Stimulated activated CD8-positive, alpha-beta memory T cell treated with anti-CD3 and anti-CD28 coated beads, Interleukin-7, amount 100 ng/mL, for 1 hour (primary cell): ENCODE measurements at places on chromosomes 2 and 18.

DNA sequence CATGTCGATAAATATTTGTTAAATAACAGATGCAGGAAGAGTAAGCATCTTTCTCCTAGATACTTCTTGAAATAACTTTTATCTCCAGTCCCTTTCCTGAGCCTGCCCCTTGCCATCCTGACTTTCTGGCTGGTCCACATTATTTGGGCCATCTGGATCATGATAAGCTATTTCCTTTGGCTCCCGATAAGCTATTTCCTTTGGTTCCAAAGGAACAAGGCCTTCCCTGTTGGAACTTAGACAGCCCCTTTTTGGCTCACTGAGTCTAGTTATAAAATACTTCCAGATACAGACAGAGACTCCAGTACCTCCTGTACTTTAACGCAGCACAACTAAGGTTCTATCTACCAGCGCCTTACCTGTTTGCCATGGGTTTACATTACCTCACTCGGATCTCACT is 205.3 kb upstream of the CCDC150 start:
- DNase-seq: no peak

GRCh38 chr18:7561909-7562460 is 5.1 kb upstream of the PTPRM start:
- DNase-seq: no peak

- DNase-seq: no peak
Measured at GRCh38 chr2:241570961-241571581, 12.5 kb downstream of the BOK start.

DNA sequence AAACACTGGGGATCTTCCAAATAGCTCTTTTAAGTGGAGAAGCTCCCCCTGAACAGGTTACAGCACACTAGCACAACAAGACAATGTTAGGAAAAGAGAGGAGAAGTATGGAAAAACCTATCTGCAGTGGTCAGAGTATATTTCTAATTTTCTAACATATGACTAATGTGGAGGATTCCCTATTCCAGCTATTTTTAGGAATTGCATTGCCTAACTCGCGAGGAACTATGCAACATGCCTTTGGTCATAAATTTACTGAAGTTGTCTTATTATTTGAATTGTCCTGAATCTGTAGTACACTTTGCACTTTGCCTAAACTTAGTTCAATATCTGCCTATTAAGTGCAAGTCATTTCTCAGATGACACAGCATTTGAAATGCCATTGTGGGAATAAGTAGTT is 381.4 kb downstream of the CCDC85A start:
- no peak for DNase-seq

- DNase-seq: no peak
Measured at GRCh38 chr2:159484532-159484931, 131.8 kb downstream of the BAZ2B start.

GRCh38 chr2:172427990-172428831 is 825 bp downstream of the ITGA6 start:
- no peak for DNase-seq

GRCh38 chr18:36298126-36298741 is 721 bp downstream of the FHOD3 start:
- no peak for DNase-seq

GRCh38 chr18:70041459-70042050 is 93.9 kb upstream of the CD226 start:
- DNase-seq: no peak

- no peak for DNase-seq
Measured at GRCh38 chr2:119649364-119649917, 29.6 kb upstream of the TMEM177 start.

DNA sequence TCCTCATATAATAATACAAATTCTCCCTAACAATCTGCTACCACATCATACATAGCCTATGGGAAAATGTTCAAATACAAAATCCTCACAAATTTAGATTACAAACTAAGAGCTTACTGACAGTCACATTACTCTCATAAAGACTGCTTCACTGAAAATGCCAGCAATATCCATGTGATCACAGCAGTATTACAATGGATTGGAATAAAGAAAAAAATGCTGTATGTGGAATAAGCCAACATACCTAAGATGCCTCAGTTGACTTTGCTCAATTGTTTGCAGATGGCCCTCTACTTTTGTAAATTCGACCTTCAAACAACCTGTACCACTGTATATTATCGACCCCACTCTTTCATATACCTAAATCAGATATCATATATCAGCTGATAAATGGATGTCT is 88.7 kb downstream of the DYM start:
- no peak for DNase-seq

DNA sequence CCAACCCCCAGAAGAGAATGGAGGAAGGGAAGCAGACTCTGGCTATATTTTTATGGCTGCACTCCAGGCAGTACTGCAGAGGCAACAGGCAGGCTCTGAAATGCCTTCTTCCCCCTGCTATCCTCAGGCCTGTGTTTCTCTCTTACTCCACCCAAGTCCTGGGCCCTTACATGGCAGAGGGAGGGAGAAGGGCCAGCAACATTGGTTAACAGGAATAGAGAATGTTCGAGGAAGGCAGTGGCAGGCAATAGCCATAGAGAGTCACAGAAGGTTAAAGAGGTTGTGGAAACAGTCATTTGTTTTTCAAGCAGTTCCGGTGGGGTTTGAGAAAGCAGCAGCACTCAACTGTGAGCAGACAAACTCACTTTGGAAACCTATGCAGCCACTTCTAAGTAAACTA is 15.1 kb upstream of the DARS1 start:
- no peak for DNase-seq

GRCh38 chr2:96103761-96104486 is 12.4 kb downstream of the ADRA2B start:
- no peak for DNase-seq

- DNase-seq: no peak
Measured at GRCh38 chr2:236309669-236310029, 45.4 kb upstream of the ASB18 start.

DNA sequence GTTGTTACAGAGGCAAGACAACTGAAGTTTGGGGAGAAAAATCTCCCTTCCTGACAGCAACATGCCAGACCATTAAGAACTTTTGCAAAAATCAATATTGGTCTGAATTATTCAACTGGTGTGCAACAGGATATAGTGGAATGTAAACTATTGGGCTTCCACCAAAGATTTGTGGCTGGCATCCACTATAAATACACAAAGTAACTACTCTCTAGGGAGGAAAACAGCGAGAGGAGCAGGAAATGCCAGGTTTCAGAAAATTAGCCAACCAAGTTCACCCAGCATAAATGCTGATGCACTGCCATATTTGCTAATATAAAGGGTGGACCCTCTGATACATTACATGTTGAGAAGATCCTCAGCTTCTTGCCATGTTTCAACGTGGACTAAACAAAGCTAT is 267.6 kb upstream of the LYPD1 start:
- DNase-seq: no peak

GRCh38 chr18:2641638-2642037 is 13.9 kb upstream of the SMCHD1 start:
- DNase-seq: no peak

DNA sequence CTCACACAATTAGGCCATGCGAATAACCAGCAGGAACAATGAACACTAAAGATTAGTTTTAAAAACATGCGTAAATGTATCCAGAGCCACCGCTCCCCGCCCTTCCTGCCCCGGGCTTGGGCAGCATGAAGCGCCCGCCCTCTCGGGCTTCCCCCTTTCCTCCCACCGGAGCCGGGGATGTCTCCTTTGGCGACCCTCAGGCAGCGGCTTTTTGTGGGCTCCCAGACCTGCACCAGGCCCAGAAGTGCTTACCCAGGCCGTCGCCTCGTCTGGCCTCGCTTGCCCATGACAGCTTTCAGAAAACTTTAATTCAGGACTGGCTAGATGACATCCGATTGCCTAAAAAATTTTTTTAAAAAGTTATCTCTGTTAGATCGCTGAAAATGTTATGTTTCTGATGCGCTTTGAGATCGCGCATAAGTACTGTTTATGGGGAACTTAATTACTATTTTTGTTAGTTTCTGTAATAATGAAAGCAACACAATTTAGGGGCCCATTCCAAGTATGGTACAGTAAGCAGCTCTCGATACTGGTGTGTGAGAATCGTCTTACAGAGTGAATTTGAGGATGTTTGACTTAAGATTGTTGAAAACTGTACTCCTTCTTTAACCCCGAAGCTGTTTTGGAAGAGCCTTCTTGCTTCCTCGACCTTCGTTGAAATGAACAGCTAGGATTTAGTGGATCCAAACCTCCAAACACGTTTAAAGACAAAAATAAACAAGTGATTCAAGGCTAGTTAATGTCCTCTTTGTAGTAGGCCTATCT is 1.1 kb downstream of the MAP3K20 start:
- DNase-seq: no peak

GRCh38 chr2:98556344-98557033 is 51.8 kb downstream of the COA5 start:
- DNase-seq: no peak

DNA sequence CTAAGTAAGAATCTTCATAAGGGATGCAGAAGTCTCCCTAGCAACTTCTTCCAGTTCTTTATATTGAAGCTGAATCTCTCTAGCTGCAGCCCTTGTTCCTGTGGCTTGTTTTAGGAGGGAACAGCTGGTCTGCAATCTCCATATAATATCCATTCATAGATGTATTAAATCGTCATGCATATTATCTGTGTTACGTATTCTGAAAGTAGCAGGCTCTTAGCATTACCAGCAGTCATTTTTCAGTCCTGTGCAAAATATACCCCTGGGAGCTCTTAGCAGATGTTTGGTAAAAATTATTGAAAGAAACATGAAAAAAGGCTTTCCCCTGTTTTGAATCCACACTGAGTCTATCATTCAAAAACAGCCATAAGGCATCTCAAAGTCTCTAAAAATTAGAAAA is 385.3 kb downstream of the IRS1 start:
- DNase-seq: no peak

DNA sequence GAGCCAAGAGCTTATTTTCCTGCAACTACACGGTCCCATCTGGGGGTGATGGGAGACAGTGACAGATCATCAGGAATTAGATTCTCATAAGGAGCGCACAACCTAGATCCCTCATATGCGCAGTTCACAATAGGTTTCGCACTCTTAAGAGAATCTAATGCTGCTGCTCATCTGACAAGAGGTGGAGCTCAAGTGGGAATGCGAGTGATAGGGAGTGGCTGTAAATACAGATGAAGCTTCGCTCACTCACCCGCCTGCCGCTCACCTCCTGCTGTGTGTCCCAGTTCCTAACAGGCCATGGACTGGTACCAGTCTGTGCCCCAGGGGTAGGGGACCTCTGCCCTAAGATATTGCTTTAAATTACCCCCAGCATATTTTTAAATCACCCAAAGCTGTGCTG is 10.8 kb downstream of the LRRFIP1 start:
- DNase-seq: no peak

DNA sequence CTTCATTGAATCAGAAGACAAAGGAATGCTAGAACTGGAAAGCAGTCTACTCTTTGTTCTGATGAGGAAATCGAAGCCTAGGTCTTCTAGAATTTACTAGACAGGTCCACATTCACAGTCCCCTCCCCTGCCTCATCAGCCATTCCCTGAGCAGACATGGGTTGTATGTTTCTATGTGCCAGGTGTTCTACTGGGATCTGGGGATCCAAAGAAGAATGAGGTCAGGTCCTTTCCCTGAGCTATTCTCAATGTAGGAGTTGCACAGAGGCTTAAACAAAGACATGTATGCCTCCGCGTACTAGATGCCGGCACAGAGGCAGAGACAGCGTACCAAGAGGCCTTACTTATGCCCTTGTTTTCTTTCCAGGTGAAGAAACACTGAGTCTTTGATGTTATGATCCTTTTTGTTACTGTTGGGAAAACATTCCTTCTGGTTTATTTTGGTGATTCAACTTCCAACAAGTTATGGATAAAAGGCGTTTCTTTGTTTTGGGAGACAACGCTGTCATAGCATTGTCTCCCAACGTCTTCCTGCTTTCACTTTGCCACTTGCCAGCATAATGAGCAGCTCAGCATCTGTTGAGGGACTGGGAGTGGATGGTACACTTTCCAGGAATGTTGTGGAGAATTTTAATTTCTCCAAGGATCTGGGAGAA is 174.4 kb downstream of the ALPK2 start:
- no peak for DNase-seq

DNA sequence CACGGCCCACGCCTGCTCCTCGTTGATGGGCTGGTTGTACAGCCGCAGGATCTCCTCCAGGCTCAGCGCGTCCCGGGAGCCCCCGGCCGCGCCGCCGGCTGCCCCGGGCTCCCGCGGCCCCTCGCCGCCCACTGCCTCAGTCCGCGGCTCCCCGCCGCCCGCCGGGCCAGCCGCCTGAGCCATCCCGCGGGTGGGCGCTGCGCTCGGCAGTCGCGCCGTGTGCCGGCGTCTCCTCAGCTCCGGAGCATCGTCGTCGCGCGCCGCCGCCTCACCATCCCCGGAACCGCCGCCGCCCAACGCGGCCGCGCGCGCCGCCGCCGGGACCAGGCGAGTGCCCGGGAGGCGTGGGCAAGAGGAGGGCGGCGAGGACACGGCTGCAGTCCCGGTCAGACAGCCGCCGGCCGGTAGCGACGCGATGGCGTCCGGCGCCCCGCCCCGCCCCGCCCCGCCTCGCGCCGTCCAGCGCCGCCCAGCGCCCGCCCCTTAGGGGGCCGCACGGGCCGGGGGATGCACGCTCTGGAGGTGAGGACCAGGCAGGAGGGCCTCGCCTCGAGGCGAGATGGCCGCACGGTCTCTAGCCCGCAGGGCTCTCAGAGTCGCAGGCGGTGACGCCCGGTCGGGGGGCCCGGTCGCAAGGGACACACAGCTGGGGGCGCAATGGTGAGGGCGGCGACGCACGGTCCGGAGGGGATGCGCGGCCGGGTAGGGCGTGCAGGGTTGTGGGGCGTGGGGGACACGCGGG is at the start of gene SPIRE1:
SPIRE1 (minus strand) TSS at position 424 of the 742 bp plus-strand sequence; CDS start at position 183, 241 bp downstream.
- no peak for DNase-seq

DNA sequence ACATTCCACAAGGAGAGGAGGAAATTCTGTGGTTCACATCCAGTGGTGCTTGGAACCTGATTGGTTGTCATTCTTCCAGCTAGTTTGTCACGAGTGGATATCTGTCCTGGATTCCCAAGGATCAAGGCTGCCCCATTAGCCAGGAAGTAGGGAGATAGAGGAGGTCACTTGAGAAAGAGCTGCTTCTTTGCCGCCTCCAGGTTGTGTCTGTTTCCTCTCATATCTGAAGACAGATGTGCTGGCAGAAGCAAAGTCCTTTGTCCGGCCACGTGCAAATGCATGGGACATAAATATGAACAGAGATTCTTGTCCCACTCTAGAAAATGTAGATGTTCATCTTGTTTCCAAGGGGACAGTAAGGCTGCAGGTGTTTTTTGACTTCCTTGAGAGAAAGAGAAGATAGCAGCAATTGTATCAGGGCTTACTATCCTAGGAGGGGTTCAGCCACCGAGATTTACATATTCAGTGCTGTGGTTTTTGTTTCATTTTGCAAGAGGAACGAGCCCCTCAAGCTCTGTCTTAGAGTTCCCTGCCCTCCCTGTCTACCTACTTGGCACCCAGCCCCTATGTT is 174.4 kb downstream of the RPIA start:
- DNase-seq: no peak

- no peak for DNase-seq
Measured at GRCh38 chr2:45661828-45662227, 10.4 kb downstream of the PRKCE start.

GRCh38 chr2:40260437-40260836 is 191.5 kb downstream of the SLC8A1 start:
- no peak for DNase-seq

- no peak for DNase-seq
Measured at GRCh38 chr2:105390454-105390853, 8.4 kb downstream of the FHL2 start.

GRCh38 chr2:190482451-190482850 is 52.1 kb downstream of the NEMP2 start:
- DNase-seq: no peak
